A549 treated with CORT108297 at 1 μM for 4 hours (cell line): ENCODE measurements at places on chromosomes 11 and 22. TPM values are rescaled to one million over a fixed set of nuclear protein-coding genes. Genes with fewer than 3 reads are reported as not detected.

DCDC1 gene
- total RNA-seq, result 0.28 to 0.69 TPM (median 0.57 TPM) in 5 replicates

PDXP gene
- total RNA-seq, result 13.6 to 20.2 TPM (median 18.7 TPM) in 5 replicates

FAT3 gene
- 0.23 to 0.81 TPM (median 0.55 TPM) in 5 replicates for total RNA-seq

CCND1 gene
- total RNA-seq, result 175 to 256 TPM (median 222 TPM) in 5 replicates

PRSS23 gene
- total RNA-seq, result 429 to 546 TPM (median 498 TPM) in 5 replicates

CAVIN3 gene
- total RNA-seq, result 26.7 to 37.5 TPM (median 28.9 TPM) in 5 replicates

TEX54 gene
- total RNA-seq, result not detected in 5 replicates

TIMP3 gene
- 1.5 to 2.7 TPM (median 1.9 TPM) in 5 replicates for total RNA-seq

SHANK2 gene
- 6.5 to 8.8 TPM (median 7.7 TPM) in 5 replicates for total RNA-seq

HOATZ gene
- not detected in 5 replicates for total RNA-seq

BTBD18 gene
- total RNA-seq, result not detected in 5 replicates

TECTA gene
- 0.03 to 0.14 TPM (median 0.10 TPM) in 4 of 5 replicates, not detected in the other for total RNA-seq

OR52A1 gene
- not detected in 5 replicates for total RNA-seq

MYBPC3 gene
- total RNA-seq, result 0.07 to 0.09 TPM (median 0.07 TPM) in 5 replicates
